Breast epithelium (tissue), 4 donors: ENCODE measurements at places on chromosomes 4 and X. TPM values are rescaled to one million over a fixed set of nuclear protein-coding genes. Genes with fewer than 3 reads are reported as not detected.

AFM gene
- not detected for total RNA-seq

RHOXF2B gene
- not detected for total RNA-seq

EOLA1 gene
- total RNA-seq, result 17.7 TPM

PIM2 gene
- 5.8 TPM for total RNA-seq
